ENCODE measurements at places on chromosomes 3 and 15.

DNA sequence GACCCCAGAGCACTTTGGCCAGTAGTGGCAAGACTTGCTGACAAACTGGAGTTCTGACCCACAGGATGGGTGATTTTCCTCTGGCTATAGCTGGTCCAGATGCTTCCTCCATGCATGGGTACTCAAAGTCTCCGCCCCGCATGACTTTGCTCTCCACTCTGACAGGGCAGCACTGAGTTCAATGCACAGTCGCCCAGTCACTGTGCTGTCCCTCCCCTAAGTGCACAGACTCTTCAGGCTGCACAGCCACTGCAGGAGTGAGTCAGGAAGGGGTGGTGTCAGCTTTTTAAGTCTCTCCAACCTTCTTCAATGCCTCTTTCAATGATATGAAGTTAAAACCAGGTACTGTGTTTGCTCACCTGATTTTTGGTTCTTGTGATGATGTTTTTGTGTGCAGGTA, 17.8 kb downstream of the TEX9 start:
- DNase-seq, result peak; percentile 1

- DNase-seq, result no peak
Measured at GRCh38 chr15:78996894-78997275, 52.0 kb upstream of the CTSH start.

GRCh38 chr3:71244153-71244825, 339.2 kb downstream of the FOXP1 start:
- no peak for DNase-seq

DNA sequence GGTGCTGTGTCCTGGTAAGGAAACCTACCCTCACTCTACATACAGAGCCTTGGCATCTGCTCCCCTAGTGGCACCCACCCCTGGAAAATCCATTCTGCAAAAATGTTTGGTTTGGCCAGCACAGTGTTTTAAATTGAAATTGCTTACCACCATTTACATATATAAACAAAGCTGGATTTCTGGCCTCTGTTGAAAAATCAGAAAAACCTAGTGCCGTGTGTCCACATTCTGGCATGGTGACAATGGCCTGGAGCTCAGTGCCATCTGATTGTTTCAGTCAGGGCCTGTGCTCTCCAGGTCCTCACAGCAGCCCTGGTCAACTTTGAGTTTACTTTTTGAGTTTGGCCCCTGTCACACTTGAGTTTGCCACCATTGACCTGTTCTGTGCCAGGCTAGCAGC, 2.9 kb upstream of the IL17RC start:
- DNase-seq, result no peak

- DNase-seq, result peak; percentile 89
Measured at GRCh38 chr3:71955240-71956068, 170.5 kb upstream of the PROK2 start.

GRCh38 chr15:48966595-48967301, 3.0 kb upstream of the SHC4 start:
- DNase-seq, result peak; percentile 62

DNA sequence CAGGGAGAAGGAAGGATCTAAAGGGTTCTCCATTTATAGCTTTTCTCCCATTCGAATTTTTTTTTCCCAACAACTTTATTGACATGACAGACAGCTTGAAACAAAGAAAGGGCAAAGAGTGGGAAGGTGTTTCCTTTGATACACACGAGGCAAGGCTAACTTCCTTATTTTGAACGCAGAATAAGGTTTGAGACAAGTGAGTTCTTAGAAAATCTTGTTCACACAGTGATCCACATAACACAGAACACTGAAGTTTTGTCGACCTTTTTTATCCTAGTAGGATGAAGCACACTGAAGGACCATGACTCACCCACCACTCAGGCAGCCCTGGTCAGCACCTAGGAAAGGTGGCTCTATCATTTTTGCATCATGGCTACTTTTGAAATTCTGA, 425.8 kb upstream of the MDFIC2 start:
- no peak for DNase-seq

DNA sequence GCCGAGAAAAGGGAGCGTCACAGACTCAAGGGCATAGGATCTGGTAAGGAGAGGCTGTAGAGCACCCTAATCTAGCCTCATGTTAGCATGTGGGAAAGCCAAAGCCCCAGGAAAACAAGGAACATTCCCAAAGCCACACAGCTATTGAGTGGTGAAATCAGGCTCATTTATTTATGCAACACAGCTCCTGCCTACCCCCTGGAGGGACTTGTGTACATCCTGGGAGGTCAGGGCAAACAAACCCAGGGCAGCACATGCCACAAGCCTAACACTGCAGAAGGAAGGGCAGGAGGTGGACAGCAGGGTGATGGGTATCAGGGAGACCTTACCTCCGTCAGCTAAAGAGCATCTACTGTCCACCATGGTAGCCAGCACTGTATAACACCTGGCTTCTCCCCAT, 283.5 kb downstream of the RPLP1 start:
- DNase-seq, result no peak

DNA sequence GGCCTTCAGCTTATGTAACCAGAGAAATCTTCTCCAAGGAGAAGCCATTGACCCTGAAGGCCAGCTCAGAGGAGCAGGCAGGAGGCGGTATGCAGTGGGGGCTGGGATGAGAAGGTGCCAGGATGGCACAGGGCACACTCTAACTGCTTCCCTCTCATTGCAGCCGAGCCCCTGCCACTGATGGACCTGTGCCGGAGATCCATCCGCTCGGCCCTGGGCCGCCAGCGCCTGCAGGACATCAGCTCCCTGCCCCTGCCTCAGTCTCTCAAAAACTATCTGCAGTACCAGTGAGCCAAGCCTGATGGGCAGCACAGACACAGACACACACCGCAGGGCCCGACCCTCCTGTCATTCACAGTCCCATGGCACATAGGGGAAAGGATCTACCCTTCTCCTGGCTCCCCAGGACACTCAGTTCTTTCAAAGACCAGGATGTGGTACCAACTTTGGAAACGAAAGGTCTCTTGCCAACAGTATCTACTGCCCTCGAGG, 84.6 kb upstream of the PXYLP1 start:
- no peak for DNase-seq

DNA sequence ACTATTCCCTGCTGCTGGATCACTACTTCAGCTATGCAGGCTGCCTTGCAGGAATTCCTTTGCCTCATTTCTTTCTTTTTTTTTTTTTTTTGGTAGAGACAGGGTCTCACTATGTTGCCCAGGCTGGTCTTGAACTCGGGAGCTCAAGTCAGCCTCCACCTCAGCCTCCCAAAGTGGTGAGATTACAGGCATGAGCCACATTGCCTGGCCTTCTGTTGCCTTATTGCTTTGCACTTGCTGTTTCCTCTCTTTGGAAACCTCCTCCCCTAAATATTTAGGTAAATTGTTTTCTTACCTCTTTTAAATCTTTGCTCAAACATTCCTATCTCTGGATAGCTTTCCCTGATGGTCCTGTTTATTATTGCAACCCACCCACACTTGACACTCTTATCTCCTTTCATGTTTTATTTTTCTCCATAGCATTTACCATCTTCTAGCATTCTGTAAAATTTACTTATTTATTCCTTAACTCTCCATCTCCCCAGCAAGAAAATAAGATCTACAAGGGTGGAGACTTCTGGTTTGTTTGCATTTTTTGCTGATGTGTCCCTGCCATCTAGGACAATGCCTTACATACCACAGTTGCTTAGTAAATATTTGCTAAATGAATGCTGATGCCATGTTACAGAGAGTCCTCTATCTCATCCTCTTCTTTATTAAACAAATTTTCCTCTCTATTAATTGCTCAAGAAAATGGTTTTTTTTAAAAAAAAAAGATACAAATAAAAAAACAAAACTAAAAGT, 134.8 kb downstream of the P2RY1 start:
- peak; percentile 83 for DNase-seq

DNA sequence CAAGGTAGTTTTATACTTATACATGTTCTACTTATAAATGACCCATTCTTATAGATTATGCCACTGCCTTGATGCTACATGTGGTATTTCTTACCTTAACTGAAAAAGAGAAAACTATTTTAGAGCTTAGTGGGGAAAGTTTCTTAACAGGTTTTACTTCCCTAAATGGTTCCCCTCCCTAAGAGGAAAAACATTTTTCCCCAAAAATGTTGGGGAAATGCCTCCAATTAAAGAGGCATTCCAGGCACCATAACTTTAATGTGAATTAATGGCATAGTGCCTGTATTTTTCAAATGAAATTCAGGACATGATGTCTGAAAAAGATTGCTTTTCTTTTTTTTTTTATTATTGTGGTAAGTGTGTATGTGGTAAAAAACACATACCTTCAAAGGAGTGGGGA, 22.6 kb downstream of the GOLM2 start:
- no peak for DNase-seq

DNA sequence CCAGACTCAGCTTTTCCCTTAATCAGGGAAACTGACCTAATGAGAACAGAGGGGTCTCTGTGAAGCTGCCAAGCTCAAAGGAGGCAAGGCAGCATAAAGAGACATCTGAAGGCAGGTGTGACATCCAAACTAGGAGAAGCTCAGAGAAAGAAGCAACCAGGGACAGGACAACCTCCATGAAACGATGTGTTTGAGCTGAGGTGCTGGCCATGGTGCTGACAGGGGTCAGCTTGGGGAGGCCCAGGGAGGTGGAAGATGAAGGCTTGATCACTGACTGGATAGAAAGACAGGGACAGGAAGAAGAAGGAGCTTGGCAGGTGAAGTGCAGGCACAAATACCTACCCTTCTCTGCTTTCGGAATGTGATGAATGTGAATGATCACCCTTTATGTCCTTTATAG, 179.5 kb upstream of the NSMCE3 start:
- DNase-seq, result peak; percentile 8

- DNase-seq, result no peak
Measured at GRCh38 chr3:156604642-156605144, 49.8 kb upstream of the SSR3 start.

GRCh38 chr3:68436619-68437401, 495.5 kb downstream of the TAFA4 start:
- no peak for DNase-seq

- no peak for DNase-seq
Measured at GRCh38 chr3:53583161-53583690, 88.8 kb downstream of the CACNA1D start.

DNA sequence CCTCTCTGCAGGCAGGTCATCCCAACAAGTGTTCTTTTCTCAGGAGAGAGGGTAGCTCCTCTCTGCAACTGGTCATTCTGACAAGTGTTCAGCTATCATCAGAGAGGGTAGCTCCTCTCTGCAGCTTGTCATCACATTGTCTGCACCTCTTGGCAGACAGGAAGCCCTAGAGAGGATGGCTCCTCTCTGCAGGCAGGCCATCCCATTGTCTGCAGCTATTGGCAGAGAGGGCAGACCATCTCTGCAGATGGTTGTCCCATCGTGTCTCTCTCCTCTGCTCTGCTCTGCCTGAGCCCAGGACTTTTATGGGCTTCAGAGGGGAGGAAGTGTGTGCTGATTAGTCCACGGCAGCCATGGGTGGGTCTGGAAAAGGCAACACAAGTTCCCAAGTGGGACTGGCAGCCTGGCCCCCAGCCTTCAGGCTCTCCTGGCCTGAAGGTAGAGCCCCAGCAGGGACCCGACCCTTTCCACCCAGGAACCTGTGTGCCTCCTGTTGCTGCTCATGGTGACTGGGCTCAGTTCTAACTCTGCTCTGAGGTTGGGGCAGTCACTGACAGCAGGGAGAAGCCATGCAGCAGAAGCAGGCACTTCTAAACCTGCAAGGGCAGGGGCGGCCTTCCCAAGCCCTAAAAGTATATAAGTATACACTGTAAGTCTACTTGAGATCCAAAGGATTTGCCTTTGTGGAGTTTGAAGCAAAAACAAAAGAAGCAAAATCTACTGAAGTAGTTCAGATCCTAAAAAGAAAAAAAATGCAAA, 637.9 kb downstream of the PLOD2 start:
- no peak for DNase-seq

GRCh38 chr3:9301798-9302197, 52.4 kb upstream of the SRGAP3 start:
- no peak for DNase-seq

GRCh38 chr3:114686621-114687020, 392.8 kb downstream of the TIGIT start:
- DNase-seq, result peak; percentile 44

DNA sequence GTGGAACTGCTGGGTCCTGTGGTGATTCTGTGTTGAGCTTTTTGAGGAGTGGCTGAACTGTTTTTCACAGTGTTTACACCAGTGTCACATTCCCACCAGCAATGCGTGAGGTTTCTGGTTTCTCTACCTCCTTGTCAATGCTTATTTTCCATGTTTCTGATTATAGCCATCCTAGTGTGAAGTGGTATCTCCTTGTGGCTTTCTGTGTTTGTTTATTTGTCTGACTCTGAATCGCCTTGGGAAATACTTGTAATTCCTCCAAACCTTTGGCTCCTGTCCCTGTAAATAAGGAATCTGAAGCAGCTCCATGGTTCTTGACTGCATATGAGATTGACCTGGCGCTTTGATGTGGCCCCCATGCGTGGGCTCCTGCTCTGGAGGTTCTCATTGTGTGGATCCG, 20.6 kb downstream of the FAN1 start:
- peak; percentile 44 for DNase-seq

- peak; percentile 91 for DNase-seq
Measured at GRCh38 chr15:58770519-58770856, 614 bp upstream of the MINDY2 start.

DNA sequence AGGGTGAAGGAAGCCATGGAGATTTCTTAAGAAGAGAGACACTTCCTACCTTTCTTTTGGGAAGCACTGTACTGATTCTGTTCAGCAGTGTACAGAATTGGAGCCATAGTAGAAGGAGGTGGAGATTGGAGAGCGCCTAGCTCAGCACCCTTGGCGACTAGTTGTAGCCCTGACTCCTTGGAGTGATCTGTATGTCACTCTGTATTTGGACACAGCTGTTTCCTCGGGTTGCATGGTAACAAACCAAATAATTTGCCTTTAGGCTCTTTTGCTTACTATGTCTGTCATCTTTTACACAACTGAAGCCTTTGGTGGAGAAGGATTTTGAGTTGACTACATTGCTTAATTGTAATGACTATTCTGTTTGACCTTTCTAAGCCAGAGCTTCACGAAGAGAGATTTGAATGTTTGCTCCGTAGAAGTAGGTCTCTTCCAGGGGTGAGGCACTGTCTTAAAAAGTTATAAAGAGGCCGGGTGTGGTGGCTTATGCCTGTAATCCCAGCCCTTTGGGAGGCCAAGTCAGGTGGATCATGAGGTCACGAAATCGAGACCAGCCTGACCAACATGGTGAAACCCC, 77.1 kb downstream of the AKAP13 start:
- DNase-seq, result no peak

GRCh38 chr3:146339349-146339748, 88.4 kb upstream of the PLSCR4 start:
- no peak for DNase-seq

Data from GM23248 (cell line).